SHP77 (cell line): ENCODE measurements at places on chromosomes 6 and 20.

- DNase-seq: no peak
Observed at GRCh38 chr6:41111017-41111416, 38.2 kb downstream of the NFYA start.

DNA sequence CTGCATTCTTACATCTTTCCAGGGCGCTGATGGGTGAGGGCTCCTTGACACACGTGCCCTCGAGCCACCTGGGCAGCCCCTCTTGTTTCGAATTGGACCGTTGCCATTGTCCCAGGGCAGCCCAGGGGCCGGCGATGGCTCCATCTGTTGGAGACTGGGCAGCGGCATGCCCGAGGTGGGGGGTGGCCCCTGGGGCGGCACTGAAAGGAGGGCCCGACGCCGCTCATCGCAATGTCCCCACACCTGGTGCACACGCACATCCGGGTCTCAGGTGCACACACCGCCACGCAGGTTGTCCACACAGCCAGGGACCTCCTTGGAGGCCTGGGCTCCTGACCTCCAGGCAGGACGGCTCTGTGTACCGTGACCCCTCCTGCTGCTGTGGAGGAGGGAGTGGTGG, 18.0 kb downstream of the GATA5 start:
- DNase-seq: no peak

GRCh38 chr20:45012682-45013302, 46.5 kb downstream of the STK4 start:
- no peak for DNase-seq

DNA sequence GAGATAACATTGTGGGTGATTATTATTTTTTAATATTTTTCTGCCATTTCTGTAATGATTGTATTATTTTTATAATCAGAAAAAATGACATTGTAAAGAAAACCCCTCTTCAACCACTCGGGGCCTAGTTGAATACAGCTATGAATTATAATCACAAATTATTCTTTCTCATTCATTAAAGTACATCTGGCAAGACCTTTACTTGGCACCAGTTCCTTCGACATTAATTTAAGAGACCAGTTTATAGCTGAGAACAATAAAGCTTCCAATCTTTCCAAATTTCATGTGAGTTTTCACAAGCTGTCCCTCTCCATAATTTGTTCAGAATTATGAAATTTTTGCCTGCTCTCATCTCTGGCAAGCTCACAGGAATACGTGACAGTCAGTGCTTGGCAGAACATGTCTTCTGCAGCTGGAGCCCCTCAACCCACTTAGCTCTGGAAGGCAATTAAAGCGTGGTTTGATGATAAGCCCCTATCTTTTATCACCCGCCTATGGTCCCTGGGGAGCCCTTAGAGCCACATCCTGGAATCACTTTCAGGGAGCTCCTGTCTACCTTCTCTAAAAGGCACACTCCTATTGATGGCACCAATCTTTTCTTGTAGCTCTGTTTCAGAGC, 237.2 kb upstream of the PRND start:
- DNase-seq: no peak

GRCh38 chr20:53028337-53029007, 56.3 kb downstream of the TSHZ2 start:
- DNase-seq: no peak
